ENCODE measurements at places on chromosomes 1 and 21.
A peak's percentile ranks its signal among the peaks of the same experiment; 100 is the strongest.

DNA sequence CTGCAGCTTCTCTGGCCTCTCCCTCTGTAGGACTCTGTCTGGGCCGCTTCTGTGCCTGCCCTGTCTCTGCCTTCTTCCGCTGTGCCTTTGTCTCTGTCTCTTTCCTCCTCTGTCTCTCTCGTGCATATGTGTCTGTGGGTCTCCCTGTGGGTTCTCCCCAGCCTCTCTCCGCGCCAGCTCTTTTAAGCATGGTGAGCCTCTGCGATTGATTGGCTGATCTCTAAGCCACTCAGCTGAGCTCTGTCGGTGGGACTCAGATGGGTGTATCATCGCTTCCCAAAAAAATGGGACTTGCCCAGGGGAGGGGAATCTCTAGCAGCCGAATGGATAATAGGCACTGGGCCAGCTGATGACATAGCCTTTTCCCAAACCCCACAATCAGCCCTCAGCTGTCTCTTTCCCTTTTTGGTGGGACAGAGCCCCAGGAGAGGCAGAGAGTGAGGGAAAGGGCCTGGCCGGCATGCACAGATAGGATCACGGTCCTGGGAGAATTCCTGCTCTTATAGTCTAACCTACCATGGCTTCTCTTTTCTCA, at the start of gene ADAMTS4:
ADAMTS4 (minus strand) TSS at position 158 of the 535 bp plus-strand sequence. CDS start 427 bp downstream, outside the sequence.
- DNase-seq: no peak

DNA sequence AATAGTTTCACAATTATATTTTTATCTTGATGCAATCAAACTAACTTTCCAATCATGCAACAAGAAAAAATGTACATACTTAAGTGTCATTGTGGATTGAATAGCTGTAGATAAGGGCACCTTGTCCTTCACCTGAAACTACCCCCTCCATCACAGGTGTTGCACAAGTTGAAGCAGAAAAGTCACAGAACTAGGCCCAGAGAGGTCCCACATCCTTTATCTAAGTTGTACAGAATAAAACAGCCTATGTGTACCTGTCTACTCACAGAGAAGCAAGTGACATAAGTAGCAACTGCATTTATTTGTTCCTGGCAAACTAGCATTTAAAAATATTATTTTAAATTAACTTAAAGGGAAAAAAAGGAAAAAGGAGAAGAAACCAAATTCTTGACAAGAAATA, 256.8 kb downstream of the FAF1 start:
- no peak for DNase-seq

DNA sequence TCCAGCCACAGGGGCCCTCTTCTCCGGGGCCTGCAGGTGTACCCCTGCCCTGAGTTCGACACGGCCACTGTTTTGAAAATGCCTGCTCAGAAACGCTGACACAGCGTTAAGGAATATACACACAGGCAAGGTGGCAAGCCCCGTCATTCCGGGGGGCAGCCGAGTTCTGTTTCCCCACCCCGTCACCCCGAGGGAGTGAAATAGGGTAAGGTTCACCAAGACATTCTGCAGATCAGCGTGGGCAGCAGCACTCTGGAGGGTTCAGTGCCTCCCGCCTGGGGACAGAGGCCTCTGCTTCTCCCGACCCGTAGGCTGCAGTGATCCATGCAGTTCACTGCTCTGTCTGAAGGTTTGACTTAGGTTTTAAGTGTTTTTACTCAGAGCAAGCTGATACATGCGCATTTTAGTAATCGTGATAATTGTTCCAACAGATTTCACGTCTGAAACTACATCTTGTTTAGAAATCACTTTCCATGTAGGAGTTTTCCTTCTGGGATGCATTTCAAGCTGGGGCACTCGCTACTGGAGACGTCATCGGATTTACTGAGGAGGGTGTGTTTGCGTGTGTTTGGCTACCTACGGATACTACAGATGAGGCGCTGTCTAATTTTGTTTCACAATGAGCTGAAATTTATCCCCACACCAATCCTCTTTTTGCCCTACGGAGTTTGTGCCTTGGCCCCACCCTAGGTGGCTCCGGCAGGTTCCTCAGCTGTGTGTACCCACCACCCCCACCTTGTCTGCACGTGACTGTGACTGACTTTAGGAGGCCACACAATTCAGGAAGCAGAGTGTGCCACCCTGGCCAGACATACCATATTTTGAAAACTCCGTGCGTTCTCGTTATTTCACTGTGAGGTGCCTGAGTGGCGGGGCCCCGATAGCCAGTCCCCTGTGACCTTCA, 63.5 kb downstream of the AGPAT3 start:
- DNase-seq: no peak

- DNase-seq: no peak
These were observed 14.7 kb downstream of the CSF1 start for GRCh38 chr1:109925159-109925990.

GRCh38 chr1:193850745-193851144, 664.3 kb upstream of the B3GALT2 start:
- DNase-seq: no peak

- DNase-seq: no peak
These were observed 42.8 kb upstream of the ARTN start for GRCh38 chr1:43890815-43891214.

GRCh38 chr1:175564119-175564518, 179.3 kb downstream of the TNR start:
- no peak for DNase-seq

DNA sequence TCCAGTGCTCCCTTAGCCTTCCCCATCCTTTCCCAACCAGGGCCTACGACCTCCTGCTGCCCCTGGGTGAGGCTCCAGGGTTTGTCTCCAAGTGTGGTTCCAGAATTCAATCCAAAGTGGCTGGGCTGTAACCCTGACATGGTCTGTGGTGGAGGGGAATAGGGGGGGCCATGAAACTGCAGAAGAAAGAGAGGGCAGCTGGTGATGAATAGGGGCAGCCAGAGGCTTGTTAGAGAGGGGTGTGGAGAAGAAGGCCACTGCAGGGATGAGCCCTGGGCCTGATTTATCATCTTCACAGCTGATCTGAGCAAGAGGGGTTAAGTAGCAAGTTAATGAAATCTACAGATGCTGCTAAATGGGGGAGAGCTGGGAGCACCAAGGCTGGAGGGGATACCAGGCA, 12.9 kb upstream of the ERI3 start:
- no peak for DNase-seq

- no peak for DNase-seq
These were observed 885.2 kb upstream of the ADGRL2 start for GRCh38 chr1:80915491-80915890.

GRCh38 chr1:180228648-180229482, 1.2 kb upstream of the LHX4 start:
- DNase-seq: peak; percentile 38

- no peak for DNase-seq
These were observed 15.7 kb upstream of the DPH5 start for GRCh38 chr1:101041300-101041699.

DNA sequence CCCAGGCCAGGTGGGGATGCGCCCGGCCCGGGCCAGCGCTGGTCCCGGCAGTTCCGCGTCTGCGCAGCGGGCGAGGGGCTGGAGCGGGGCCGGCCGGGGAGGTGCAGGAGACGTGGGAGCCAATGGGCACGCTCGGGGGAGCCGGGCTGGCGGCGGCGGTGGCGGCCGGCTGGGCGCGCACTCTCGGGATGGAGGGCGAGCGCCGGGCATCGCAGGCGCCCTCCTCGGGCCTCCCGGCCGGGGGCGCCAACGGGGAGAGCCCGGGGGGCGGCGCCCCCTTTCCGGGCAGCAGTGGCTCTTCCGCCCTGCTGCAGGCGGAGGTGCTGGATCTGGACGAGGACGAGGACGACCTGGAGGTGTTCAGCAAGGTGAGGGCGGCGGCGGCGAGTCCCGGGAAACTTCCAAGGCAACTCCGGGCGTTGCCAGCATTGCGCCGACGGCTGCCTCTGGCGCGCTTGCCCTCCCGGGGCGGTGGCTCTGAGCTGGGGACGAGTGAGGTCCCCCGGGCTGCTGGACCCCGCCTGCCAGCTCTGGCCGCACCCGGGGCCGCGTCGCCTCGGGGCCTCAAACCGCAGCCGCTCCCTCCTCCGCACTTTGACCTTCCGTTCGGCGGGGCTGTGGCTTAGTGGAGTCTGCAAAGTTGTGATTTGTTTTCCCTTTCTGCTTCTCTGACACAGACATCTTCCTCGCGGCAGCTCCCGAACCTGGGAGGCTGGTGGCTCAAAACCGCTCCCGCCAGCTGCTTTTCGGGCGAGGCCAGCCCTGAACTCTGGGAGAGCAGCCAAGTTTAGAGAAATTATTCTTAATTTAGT, at the start of gene SNX7:
SNX7 (plus strand) TSS at position 178 of the 812 bp plus-strand sequence; CDS start at position 189, 11 bp downstream.
- peak; percentile 42 for DNase-seq

DNA sequence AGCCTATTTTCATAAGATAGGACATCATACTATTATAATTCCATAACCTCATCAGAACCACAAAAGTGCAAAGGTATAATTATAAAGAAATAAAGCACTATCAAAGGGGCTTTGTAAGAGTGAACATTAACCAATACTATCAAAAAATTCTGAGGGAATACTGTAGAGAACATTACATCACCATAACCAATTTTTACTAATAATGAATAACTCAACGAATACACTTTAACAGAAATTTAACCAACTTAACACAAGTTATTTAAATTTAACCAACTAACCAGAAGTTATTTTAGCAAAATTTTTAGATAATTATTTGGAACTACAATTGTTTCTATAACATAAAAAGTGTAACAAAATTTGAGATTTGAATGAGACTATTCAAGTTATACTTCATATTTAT, 34.8 kb downstream of the ZSWIM5 start:
- no peak for DNase-seq

- DNase-seq: no peak
These were observed 1.1 kb downstream of the KCND3 start for GRCh38 chr1:111988377-111988742.

- peak; percentile 28 for DNase-seq
These were observed 624 bp downstream of the SLC41A1 start for GRCh38 chr1:205812271-205812877.

DNA sequence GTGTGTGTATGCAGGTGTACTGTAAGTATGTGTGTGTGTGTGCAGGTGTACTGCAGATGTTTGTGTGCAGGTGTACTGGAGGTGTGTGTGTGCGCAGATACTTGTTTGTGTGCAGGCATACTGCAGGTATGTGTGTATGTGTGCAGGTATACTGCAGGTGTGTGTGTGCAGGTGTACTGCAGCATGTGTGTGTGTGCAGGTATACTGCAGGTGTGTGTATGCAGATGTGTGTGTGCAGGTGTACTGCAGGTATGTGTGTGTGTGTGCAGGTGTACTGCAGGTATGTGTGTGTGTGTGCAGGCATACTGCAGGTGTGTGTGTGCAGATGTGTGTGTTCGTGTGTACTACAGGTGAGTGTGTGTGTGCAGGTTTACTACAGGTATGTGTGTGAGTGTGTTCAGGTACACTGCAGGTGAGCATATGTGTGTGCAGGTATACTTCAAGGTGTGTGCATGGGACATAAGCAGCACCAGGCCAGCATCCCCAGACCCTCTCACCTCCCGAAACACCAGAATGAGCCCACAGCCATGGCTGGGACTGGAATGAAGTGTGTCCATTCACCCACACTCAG, 97.5 kb downstream of the DMRTB1 start:
- DNase-seq: no peak

- peak; percentile 51 for DNase-seq
These were observed 64.2 kb downstream of the PIK3CD start for GRCh38 chr1:9715536-9716226.

DNA sequence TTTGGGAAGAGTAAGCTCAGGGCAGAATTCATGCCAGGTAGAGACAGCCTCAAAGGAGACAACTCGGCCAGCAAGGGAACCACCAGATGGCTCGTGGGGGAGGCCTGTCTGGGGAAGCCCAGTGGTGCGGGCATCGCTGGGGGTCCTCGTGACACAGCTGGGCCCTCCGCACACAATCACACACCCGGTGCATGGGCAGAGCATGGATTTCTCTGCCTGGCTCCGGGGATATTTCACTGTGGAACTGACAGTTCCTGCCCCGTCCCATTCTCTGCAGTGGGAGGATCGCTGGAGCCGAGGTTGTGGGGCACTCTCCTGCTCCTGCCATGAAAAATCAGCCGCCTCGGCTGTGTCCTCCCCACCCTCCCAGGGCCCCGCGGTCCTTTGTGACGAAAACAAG, 108.0 kb downstream of the CRYAA start:
- DNase-seq: no peak

DNA sequence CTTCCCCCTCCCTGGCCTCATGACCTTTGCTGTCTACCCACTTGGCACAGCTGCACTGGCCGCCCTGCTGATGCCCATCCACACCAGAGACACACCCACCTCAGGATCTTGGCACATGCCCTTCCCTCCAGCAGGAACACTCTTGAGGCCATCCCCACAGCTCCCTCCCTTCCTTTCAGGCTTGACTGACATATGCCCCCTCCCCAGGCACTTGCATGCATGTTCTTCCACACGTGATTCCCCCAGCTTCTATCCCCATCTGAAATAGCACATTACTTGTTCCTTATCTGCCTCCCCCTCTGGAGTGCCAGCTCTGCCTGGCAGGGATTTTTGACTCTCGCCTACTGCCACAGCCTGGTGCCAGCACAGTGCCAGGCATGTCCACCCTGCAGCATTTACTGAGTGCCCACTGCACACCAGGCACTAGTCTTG, 98.5 kb upstream of the SLC25A33 start:
- DNase-seq: no peak

GRCh38 chr1:30376054-30376697, 347.2 kb downstream of the MATN1 start:
- DNase-seq: no peak

DNA sequence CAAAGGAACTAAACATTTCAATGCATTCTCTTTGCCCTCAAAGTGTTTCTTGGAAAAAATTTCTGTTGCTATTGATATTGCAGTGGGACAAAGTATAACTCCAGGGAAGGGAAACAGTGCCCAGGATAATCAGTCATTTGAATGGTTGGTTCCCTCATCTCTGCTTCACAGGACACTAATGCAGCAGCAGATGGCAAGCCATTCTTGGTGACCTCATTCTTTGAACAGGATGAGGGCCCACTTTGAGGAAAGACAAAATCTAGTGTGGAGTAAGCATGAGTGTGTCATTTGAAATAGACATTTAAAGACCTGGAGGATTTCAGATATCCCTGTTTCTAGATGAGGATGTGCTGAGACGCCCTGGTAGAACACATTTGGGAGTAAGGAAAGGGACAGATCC, 32.3 kb downstream of the CHRM3 start:
- DNase-seq: no peak

DNA sequence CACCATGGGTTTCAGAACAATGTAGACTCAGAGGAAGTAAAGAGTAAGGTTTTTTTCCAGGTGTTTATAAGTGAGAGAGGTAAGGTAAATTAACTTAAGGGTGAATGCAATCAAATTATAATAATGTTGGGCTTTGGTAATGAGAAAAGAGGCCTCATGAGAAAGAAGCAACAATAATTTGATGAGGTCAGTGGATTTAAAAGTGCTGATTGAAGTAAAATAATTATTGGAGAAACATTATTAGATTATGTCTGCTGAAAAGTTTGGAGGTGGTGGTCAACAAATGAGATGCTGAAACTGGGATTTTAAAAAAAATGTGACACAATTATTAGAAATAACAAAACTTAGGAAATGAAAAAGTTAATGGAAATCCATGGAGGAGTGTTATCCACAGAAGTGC, 187.4 kb upstream of the BRINP3 start:
- DNase-seq: no peak

DNA sequence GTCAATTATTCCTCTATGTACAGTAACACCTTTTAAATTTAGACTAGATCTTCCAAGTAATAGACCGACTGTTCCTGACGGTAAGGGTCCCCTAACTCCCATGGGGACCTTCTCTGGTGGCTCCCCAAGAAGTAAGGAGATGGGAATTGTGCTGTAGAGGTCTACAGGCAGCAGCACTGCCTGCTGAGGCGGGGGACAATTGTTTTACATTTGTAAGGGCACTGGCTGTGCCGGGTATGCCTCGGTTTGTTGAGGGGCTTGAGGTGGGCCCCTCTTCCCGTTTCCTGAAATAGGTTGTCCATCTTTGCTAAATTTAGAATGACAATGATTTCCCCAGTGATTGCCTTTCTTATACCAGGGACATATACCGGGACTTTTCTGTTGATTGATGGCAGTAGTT, 13.1 kb upstream of the L1TD1 start:
- no peak for DNase-seq

Measured in stimulated activated CD4-positive, alpha-beta T cell treated with anti-CD3 and anti-CD28 coated beads, Interleukin-15, amount 100 ng/mL, for 24 hours (primary cell).